ENCODE measurements at places on chromosomes 6 and 20.

DNA sequence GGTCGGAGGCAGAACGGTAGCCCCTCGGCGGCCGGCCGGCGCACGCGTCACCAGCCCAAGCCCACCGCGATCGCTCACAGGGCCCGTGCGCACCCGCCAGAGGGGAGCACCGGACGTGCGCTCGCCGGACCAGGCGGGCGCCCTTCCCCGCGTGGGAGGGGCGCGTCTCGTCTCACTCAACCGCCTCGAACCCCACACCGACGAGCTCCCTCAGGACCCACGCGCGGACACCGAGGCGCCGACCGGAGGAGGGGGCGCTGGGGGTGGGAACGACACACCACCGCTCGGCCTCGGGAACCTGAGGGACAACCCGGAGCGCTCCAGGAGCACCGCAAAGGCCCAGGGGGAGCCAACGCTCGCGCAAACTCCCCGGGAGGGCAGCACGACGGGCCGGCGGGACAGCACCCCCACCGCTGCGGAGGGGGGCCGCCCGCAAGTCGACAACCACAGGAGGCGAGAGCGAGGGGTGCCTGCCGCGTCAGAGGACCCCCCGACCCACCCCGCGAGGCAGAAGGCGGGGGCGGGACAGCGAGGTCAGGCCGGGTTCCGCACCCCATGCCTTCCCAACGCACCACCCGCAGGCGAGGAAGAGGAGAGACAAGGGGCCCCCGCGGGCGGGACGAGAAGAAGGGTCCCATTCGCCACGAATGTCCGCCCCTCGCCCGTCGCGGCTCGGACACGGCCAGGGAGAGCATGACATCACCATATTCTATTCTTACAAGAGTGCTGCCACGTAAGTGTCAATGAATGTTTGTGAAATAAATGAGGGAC, 512.7 kb upstream of the ZNF337 start:
- no peak for DNase-seq

DNA sequence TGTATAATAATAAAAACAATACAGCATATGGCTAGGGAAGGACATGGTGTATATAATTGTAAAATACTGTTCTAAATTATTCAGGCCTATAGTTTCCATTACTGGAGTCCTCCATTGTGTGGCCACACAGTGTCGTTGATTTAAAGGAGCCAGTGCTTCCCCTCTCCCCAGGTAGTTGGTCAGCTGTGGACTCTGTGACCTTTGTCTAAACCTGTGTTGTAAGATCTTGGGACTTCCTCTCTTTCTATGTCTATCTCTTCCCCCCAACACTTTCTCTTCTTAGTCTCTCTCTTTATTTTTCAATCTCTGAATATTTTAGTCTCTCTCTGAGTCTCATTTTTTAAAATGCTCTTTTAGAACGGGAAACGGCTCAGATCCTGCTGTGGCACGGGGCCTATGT, 35.6 kb downstream of the BRPF3 start:
- DNase-seq = no peak

- peak; percentile 14 for DNase-seq
These were observed at the start of gene SLC35D3 for GRCh38 chr6:136921936-136922684. Gene SLC35D3, plus strand, starts transcription at chr6:136922301. Its CDS starts 128 bp downstream, at chr6:136922429.

DNA sequence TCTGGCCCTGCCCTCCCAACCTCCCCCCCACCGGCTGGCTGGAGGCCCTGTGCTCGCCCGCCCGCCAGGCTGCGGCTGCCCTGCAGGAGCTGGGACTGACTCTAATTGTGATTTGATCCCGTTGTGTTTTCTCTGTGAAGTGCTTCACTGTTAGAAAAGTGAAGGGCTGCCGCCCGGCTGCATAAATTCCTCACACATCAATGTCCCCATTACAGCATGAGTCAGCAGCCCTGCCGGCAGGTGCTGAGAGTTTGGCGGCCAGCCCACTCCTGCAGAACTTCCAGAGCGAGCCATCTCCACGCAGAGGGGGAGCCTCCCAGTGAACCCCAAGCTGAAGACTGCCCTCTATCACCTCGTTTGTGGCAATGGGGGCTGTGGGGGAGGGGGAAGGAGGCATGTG, 137.9 kb downstream of the DLL1 start:
- no peak for DNase-seq

GRCh38 chr20:53355790-53356189, 237.8 kb downstream of the ZNF217 start:
- DNase-seq = no peak

DNA sequence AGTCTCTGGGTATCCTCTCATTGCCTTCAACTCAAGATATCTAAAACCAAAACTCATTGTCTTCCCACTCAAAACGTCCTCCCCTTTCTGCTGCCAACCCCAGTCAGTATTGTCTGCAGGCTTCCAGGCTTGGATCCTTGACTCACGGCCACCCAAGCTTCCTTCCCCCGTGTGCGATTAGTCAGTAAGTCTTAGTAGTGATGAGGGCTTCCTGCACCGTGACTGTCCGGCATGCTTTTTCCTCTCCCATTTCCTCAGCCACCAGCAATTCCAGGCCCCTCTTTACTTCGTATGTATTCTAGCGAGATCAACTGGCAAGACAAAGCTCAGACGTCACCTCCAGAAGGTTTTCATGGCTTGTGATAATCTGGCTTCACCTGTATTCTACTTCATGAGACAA, 88.6 kb upstream of the DUSP22 start:
- no peak for DNase-seq

- no peak for DNase-seq
These were observed 16.1 kb upstream of the PBOV1 start for GRCh38 chr6:138234363-138234762.

GRCh38 chr20:53786445-53787267, 193.0 kb upstream of the ZNF217 start:
- DNase-seq = no peak

GRCh38 chr20:33817411-33817810, 6.3 kb downstream of the CHMP4B start:
- no peak for DNase-seq

DNA sequence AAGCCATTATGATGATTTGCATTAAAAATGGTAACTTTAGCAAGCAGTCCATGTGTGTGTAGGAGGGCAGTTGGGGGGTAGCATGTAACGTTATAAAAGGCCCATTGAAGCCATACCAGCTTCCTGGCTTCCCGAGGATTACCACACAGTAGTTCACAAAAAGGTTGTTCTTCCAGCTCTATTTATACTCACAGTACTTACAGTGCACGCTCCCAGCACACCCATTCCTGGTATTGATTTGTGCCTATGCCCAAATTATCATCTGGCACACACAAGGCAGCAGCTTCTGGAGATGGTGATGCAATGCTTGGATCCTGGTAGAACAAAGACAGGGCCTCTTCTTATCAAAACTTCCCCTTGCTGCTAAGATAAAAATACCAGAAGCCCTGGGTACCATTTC, 436.8 kb downstream of the HAO1 start:
- DNase-seq = no peak

DNA sequence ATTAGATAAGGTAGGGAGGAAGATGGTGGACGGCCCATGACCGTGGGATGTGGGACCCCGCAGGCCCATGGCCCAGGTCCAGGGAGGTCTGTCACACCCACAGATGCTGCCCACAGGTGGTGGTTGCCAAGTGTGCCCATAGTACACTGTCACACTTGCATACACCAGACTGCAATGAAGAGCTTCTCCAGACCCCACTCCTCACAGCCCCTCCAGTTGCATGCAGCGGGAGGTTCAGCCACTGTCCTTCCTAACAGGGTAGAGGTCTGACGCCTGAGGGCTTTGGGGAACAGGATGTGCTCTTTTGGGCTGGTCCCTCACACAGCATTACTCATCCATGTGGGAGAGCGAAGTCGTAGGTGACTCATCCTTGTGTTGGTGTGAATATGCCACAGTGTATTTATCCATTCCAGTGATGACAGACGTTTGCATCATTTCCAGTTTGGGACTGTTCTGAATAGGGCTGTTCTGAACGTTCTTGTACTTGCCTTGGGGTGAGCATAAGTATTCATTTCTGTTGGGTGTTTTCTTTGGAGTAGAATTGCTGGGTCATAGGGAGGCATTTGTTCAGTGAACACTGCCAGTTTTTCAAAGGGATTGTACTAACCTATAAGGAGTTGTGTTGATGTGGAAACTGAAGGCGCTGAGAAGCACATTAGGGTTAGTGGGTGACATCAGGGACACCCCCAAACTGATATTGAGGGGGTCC, 10.1 kb upstream of the PYGB start:
- DNase-seq = peak; percentile 43

DNA sequence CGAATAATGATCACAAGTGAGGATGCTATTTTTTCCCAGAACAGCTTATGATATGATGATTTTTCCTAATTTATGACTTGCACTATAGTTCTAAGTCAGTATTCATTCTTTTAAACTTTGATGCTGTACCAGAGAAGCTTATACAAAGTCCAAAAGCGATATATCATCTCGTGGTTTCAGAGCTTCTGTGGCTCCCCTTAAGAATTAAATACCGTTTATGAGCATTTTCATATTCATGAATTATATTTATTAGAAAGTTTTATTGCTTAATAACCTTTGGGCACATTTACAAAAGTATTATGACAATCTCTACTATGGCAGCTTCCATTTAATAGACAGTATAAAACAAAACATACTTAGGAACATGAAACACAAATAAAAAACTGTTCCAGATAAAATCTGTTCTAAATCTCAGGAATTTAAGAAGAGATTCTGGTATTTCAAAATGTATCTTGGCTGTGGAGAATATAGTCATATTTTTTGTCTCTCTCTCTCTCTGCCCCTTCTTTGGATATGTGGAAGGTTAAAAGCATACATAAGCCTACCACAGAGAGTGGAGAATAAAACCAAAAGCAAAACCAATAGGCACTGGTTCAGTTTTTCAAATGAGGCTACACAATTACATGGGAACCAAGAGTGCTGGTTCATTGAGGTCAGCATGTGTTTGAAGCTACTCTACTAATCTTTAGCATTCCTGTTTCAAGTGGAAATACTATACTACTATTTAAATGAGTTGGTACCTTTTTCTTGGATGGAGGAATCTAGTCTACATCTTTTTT, 884.5 kb upstream of the GJE1 start:
- DNase-seq = no peak

DNA sequence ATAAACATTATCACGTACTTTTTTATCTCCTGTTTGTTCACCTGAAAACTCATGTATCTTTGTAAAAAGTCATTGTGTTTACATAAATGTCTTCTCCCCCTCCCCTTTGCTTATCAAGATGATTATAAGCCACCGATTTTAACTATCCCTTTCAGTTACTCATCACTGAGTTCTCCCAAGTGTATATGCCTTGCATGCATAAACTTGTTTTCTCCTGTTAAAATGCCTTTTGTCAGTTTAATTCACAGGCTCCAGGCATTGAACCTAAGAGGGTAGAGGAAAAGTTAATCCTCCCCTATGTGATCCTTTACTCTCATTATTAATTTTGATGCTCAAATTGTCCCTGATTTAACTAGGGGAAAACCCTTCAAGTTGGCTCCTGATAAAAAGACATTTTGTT, 24.2 kb downstream of the ANKEF1 start:
- no peak for DNase-seq

DNA sequence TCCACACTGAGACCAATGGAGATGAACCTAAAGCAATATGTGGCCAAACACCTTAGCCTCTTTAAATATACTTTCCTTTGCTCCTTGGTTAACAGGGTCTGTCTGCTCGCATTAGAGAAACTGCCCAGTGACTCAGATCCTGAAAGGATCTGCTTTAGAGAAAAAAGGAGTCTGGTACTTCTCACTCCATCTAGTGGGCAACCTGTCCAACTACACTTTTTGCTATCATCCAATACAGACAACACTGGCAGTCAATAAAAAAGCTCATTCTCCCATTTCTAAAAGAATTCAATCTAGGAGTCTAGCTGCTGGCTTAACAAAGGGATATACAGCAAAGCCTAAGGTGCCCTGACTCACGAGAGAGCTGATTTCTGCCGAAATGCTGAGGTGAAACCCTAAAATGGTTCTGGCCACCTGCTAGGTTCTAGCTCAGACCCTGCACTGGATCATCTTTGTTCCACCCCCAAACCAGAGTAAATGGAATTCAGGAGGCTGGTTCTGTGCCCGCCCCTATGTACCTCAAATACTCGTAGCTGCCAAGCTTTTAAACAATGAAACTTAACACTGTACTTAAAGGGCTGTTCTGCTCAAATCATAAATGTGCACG, 11.5 kb downstream of the GNL1 start:
- no peak for DNase-seq

DNA sequence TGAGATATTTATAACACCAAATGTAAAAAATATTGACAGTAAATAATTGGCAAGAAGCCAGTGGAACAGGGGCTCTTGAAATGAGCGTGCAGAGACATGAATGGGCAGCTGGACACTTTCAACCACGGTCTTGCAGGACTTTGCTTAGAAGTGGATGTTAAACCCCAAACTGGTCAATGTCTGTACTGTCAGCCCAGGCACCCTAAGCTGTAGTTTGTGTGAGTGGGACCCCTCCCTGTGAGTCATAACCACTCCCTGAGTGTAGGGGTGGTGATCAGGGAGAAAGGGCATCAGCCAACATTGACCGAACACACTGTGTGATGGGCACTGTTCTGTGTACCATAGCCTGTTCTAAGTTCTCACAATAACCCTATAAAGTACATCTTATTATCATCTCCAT, 108.6 kb downstream of the FIG4 start:
- DNase-seq = no peak

DNA sequence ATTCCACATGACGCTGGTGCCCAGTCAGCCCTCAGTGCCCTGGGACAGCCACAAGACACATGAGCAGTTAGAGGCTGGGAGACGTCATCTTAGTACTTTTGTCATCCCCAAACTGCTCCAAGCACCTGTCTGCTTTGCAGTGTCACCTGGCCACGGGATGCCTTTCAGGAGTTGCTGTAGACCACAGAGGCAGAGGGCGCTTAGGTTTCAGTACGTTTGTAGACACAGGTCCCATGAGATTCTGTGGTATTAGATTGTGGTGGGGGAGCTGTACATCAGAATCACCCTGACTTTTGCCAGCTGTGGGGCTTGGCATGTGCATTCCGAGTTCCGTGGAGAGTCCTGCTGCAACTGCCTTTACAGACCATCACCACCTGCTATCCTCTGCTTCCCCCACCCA, 16.7 kb downstream of the MAVS start:
- DNase-seq = no peak

DNA sequence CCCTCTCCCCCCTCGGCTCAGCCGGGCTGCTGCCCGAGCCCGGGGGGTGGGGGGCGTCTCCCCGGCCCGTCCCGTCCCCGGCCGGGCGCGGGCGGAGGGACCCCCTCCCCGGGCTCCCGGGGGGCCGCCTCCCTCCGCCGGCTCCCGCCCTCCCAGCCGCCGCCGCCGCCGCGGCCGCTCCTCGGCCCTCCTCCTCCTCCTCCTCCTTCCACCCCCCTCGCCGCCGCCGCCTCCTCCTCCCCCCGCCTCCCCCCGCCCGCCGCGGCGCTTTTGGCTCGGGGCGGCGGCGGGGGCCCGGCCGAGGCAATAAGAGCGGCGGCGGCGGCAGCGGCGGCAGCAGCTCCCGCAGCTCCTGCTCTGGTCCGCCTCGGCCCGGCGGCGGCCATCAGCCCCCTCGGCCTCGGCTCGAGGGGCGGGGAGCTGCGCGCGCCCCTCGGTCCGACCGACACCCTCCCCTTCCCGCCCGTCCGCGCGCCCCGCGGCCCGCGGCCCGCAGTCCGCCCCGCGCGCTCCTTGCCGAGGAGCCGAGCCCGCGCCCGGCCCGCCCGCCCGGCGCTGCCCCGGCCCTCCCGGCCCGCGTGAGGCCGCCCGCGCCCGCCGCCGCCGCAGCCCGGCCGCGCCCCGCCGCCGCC, 38.7 kb downstream of the GNAS start:
- DNase-seq = peak; percentile 75
